T-helper 1 cell (primary cell): ENCODE measurements at places on chromosomes 12 and 14.
A peak's percentile ranks its signal among the peaks of the same experiment; 100 is the strongest.

GRCh38 chr14:97618917-97619690 lies 821.9 kb downstream of the VRK1 start:
- peak; percentile 19 for DNase-seq

GRCh38 chr12:15527201-15528080 lies 205.1 kb downstream of the PTPRO start:
- no peak for DNase-seq

DNA sequence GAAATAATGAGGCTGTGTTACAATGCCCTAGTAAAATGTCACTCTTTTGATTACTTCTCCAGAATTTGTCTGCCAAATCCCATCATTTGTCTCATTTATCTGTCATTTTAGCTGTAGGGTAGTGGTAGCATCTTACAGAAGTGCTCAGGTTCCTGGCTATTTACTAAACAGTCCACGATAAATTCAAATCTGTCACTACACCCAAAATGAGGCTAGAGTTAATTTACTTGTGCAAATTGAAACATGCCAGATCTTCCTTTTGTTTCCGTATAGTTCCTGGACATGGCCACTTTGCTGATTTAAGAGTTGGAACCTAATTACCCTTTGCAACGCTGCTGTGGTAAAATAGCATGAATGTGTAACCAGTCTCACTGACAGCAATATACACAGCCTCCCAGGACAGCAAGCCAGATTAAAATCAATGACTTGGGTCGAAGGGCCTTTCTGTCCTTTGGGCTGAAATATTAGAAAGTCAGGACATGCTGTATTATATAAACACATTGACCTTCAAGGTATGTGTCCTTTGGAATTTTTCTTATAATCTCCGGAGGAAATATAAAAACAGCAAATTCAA lies 485.4 kb downstream of the MDGA2 start:
- no peak for DNase-seq

DNA sequence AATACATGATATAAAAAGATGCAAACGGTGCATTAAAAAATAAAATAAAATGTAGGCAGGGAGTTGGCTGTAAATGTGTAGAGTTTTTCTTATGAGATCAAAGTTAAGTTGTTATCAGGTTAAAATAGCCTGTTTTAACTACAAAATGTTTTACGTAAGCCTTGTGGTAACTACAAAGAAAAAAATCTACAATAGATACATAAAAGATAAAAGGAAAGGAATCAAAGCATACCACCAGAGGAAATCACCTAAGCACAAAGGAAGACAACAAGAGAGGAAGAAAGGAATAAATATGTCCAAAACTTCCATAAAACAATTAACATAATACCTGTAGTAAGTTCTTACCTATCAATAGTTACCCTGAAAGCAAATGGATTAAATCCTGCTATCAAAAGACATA lies 12.2 kb downstream of the NELL2 start:
- DNase-seq, result no peak

- no peak for DNase-seq
Measured at GRCh38 chr12:95277139-95277538, 59.5 kb downstream of the VEZT start.

DNA sequence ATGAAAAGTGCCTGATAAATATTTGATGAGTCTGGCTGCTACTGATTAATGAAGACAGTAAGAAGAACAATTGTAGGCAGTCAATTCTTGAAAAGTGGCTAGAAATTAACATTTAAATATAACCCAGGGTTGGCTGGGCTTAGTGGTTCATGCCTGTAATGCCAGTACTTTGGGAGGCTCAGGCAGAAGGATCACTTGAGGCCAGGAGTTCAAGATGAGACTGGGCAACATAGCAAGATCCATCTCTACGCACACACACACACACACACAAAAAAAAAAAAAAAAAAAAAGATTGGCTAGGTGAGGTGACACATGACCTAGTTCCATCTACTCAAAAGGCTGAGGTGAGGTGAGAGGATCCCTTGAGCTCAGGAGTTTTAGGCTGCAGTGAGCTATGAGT lies 7.9 kb upstream of the PLBD1 start:
- DNase-seq, result no peak

DNA sequence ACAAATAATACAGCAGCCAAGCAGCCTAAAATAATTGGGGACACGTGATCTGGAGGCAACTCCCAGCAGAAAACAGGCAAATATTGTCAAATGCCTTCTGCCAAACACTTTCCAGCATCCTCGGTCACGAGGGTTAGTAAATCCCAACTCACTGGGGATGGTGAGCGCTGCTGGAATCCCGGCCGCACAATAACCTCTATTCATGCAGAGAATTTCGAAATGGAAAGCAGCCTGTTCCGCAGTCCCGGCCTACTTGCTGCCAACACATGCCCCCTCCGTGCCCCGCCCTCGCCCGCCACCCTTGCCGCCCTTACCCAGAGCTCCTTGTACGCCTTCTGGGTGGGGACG lies 62.2 kb downstream of the RFX4 start:
- DNase-seq, result no peak

GRCh38 chr12:90234472-90234871 lies 525.8 kb upstream of the ATP2B1 start:
- DNase-seq, result no peak

DNA sequence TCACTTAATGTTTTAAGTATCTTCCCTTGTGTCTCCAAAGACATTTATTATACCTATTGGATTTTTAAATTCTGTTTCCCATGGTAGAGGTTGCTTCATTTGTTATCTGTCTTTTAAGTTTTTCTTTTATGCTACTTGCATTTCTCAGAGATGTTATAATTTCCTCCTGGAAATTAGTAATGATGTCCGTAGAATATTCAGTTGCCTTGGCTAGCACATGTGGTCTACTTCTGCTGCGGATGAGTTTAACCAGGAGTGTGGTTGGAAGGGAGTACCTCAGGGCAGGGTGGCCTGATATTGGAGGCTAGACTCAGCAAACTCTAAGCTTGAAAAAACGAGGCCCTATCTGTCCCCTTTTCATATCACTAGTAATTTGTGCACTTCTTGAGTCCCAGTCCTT lies 8.8 kb upstream of the EVL start:
- no peak for DNase-seq

DNA sequence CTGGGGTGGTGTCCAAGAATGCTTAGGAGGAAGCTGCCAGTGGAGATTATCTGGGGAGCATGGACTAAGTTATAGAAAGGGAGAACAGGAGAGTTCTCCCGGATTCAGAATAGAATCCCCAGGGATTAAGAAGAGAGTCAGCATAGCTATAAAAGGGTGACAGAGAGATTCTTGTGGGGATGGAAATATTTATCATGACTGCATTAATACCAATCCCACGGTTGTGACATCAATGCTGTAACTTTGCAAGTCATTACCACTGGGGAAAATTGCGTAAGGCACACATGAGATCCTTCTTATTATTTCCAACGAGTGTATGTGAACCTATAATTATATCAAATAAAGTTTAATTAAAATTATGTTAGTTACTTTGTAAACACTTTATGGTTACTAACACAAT lies 447.9 kb upstream of the TMEM132C start:
- DNase-seq, result no peak

GRCh38 chr14:88733121-88733520 lies 59.6 kb downstream of the EML5 start:
- DNase-seq, result no peak

GRCh38 chr14:24858052-24858451 lies 191.9 kb downstream of the STXBP6 start:
- no peak for DNase-seq

DNA sequence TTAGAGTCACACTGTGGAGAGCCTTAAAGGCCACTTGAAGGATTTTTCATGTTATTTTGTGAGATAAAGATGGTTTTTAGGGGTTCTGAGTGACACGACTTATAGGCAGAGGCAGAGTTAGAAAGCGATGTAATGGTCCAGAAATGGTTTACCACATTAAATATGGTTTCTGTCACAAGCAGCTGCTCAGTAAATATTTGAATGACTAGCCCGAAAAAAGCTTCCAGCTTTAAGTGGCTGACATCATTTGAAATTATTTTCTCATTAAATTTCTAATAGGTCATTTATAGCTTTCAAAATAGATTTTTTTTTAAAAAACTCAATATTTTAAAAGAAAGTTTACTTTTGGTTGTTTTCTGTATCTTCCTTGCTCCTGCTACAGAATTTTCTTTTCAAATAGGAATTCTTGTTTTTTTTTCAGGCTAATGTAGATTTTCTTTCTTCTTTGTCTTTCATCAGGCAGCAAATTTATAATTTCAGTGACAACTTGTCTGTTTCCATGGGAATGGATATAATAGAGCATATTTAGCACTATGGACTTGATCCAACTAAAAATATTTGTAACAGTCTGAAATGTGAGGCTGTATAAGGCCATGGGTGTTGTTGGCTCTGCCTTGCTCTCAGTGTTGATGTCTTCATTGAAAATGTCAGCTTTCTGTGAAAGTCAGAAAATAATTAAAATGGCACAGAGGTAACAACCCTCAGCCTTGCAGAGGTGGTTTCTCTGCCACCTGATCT lies 700.0 kb downstream of the TMTC2 start:
- DNase-seq, result no peak

- DNase-seq, result no peak
Measured at GRCh38 chr12:104012331-104012730, 37.7 kb downstream of the GLT8D2 start.

DNA sequence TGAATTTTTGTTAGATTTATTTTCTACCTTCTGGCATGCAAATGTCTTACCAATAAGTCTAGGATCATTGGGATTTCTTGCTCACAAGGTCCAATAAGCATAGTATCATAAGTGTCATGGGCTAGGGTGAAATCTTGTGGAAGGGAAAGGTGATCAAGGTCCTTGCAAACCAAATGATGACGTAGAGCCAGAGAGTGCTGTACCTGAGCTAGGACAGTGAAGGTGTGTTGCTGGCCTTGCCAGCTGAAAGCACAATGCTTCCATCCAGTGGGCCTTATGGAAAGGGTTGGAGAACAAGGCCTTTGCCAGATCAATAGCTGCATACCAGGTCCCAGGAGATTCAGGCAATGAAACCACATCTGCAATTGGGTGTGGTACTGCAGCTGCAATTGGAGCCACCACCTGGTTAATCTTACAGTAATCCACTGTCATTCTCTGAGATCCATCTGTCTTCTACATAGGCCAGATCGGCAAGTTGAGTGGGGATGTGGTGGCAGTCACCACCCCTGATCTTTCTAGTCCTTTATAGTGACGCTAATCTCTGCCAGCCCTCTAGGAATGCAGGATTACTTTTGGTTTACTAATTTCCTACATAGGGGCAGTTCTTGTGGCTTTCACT lies 208.9 kb upstream of the MYL2 start:
- DNase-seq, result no peak

GRCh38 chr12:123223241-123223668 lies 9.7 kb downstream of the MPHOSPH9 start:
- peak; percentile 37 for DNase-seq

- no peak for DNase-seq
Measured at GRCh38 chr12:80190001-80190400, 90.7 kb downstream of the OTOGL start.

DNA sequence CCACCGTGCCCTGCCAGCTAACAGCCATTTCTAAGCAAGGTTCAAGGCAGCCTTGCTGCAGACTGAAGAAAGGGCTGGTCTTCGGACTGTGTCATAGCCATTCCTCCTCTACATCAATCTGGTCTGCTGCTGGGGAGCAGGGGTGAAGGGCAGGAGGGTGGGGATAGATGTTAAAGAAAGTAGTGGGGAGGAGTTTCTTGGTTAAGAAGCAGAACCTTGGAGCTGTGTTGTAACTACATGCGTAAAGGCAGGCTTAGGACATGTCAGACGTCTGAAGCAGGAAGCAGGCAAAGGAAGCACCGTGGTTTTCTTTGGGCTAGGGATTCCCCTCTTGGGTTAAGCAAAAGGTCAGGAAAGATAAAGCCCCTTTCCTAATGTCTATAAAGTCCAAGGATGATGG lies 18.1 kb upstream of the NEK9 start:
- DNase-seq, result no peak

- DNase-seq, result peak; percentile 30
Measured at GRCh38 chr12:68317047-68317667, 15.0 kb downstream of the MDM1 start.

DNA sequence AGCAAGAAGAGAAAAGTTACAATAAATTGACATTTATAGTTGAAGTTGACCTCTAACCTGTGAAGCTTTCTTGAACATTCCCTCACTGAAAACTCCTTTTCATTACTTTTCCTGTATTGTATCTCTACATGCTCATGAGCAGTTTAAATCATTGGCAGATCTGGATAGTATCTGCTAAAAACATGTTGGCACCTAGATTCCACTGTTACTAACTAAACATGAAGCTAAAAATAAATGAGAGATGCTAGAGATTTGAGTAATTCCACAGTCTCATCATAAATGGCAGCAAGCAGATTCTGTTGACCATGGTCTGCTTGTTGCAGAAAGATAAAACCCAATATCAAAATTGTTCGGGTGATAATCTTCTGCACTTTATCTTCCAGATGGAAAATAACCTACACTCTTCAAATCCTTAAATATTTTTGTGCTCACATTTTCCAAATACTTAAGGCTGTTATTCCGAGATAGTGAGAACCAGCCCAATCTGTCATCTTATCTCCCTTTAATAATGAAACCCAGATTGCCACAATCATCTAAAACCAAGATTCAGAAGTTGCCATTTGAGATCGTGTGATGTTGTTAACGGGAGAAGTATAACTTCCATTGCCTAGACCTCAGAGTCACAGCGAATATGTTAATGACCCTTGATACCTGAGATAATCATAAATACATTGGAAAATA lies 171.0 kb upstream of the DAAM1 start:
- DNase-seq, result no peak

- DNase-seq, result no peak
Measured at GRCh38 chr12:47534695-47535094, 171.1 kb downstream of the RPAP3 start.

- no peak for DNase-seq
Measured at GRCh38 chr12:53937099-53937498, 1.5 kb upstream of the HOXC13 start.

GRCh38 chr12:45439039-45439438 lies 223.1 kb downstream of the ANO6 start:
- DNase-seq, result no peak

- no peak for DNase-seq
Measured at GRCh38 chr14:82422230-82422629, 888.6 kb upstream of the SEL1L start.

DNA sequence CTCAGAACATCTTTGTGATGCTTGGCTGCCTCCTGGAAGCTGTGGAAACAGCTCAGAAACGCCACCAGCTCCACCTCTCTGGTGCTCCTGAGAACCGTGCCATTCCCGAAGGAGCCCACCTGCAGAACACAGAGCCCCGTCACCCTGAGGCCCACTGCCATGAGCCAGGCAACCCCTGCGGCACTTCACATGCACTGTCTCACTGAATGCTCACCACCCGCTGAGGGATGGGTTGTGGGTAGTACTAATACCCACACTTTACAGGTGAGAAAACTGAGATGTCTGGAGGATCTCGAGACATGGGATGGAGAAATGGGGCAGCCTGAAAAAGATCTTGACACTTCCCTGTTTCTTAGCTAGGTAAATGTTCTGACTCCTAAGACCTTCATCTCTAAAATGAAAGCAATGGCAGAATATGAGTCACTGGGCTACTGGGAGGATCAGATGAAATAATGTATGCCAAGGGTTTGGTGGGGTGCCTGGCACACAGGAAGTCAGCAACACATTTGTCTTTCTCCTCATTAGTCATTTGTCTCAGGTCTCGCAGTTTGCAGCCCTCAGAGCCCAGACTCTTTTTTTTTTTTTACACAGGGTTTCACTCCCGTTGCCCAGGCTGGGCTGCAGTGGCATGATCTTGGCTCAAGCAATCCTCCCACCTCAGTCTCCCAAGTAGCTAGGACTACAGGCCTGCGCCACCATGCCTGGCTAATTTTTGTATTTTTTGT lies 5.3 kb downstream of the OASL start:
- peak; percentile 47 for DNase-seq

- peak; percentile 67 for DNase-seq
Measured at GRCh38 chr12:39622306-39622705, 2.7 kb upstream of the ABCD2 start.
